ENCODE measurements at places on chromosomes 11 and 22. TPM values are rescaled to one million over a fixed set of nuclear protein-coding genes. Genes with fewer than 3 reads are reported as not detected.
A peak's percentile ranks its signal among the peaks of the same experiment; 100 is the strongest.

GRCh38 chr11:36211761-36212430, 77.3 kb downstream of the COMMD9 start:
- no peak for DNase-seq

Gene CDKN1C
- 0.55 TPM for total RNA-seq

GRCh38 chr22:21938906-21939305, 13.7 kb downstream of the PPM1F start:
- DNase-seq = no peak

- DNase-seq = no peak
Measured at GRCh38 chr11:19389787-19390303, 149.1 kb upstream of the E2F8 start.

Gene TRPC6
- total RNA-seq = not detected

DNA sequence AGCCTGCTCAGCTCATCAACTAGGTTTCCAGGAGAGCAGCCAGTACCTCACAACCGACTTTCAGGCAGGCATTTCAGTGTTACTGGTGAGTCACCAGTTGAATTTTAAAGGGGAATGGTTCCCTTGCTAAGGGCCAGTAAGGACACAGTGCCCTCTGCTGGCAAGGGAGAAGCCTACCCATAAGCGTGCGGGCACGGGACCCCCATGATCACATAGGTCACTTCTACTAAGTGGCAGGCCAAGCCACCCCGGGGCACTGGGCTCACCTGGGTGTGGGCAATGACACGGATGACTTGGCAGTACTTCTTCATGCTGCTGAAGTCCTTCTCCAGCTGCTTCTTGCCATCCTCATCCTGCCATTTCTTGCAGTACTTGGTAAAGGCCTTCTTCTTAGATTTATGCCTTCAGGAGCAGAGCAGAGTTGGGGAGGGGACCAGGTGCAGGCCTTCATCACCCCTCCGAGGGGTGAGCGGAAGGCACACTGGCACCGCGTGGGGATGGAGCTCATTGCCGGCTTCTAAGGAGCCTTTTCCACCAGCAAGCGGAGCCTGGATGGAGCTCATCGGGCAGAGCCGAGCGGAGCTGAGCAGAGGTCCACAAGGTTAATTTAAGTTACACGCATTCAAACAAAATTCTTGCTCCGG, 2.9 kb downstream of the RPL3 start:
- peak; percentile 83 for DNase-seq

Gene SCN4B
- total RNA-seq = not detected

Gene ASRGL1
- 10.2 TPM for total RNA-seq

GRCh38 chr11:71498091-71498490, 29.0 kb upstream of the KRTAP5-7 start:
- no peak for DNase-seq

- no peak for DNase-seq
Measured at GRCh38 chr11:120713296-120713695, 201.7 kb downstream of the GRIK4 start.

Gene SNX32
- not detected for total RNA-seq

- no peak for DNase-seq
Measured at GRCh38 chr11:44145011-44145775, 49.7 kb downstream of the EXT2 start.

DNA sequence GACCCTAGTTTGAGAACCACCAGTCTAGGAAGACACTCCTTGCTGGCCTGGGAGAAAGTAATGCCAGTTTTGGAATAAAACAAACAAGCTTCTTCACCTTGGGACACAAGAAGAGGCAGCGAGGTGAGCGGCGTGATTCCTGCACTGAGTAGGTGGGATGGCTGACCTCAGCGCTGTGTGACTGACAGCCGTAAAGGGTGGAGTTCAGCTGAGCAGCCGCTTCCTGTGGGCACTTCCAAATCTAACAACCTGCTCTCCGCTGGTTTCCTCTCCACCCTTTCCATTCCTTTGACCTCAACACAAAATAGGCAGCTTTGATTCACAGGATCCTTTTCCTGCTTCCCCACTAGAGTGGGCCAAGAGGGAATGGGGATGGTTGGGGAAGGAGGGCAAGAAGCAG, 45.8 kb downstream of the PC start:
- DNase-seq = no peak

- peak; percentile 73 for DNase-seq
Measured at GRCh38 chr11:119315131-119316015, 1.6 kb downstream of the MCAM start.

DNA sequence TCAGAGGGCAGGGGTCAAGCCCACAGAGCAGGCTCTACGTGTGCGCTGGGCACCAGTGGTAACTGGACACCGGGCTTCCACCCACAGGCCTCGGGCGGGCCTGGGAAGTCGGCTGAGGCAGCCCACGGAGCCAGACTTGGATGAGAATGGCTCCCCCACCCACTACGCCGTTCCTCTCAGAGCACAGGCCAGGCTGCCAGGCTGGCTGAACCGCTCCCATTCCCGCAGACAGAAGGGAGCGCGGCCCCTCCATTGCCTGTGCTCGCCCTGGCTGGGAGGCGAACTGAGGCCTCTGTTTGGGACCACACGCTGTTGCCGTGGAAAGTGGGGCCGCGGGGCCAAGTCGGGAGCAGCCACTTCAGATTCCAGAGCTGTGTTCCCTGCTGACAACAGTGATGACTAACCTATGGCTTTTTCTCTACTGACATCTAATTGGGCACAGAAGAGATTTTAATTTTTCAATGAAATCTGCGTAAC, 63.9 kb downstream of the MYH9 start:
- no peak for DNase-seq

Gene SLC17A6
- not detected for total RNA-seq

DNA sequence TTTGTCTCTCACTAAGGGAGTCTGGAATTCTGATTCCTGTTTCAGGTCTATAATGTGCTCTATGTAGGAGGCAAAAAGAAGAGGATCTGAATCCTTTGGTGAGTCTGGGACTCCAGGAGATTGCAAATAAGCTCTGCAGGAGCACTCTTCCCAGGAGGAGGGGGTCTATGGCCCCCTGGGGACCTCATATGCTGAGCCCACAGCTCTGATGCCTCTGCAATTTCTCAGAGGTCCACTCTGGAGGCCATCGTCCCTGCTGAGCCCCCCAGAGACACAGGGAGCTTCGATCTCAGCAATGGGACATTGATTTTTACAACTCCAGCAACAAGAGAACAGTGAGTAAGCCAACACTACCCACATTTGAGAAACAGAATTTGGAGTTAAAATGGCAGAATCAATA, 20.2 kb upstream of the NRGN start:
- DNase-seq = no peak

DNA sequence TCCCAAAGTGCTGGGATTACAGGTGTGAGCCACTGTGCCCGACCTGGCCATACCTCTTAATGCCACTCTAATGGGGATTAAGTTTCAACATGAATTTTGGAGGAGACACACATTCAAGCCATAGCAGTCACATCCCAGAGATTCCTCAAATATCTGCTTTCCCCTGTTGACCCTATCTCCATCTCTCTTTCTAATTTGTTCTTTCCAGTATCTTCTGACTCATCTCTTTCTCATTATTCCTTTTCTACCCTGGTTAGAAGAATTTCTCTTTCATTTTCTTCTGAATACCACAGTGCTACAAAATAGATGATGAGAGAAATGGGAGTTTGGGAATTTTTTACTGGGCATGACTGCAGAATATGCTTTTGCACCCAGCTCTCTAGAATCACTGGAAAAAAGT, 5.1 kb downstream of the OR10V1 start:
- DNase-seq = no peak

DNA sequence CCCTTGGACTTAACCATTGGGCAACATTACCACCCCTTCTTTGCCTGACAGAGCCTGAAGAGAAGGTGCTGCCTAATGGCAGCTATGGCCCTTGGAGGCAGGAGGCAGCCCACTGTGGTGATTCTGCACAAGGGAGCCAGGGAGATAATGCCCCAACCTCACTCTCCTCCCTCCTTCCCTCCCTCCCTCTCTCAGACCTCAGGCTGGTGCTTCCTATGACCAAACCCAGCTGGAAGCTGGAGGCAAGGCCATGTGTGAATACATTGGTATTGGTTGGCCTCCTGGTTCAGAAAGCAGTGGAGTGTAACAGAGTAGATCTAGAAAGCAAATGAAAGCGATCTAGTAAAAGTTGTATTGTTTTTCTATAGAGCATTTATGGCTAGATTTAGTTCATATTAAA, 233.1 kb downstream of the CSNK2A3 start:
- no peak for DNase-seq

GRCh38 chr11:8381343-8381742, 117.7 kb upstream of the LMO1 start:
- DNase-seq = no peak
